GM23338 (cell line): ENCODE measurements at places on chromosomes 1 and 21.

GRCh38 chr1:40876891-40877290, 14.7 kb upstream of the CITED4 start:
- no peak for DNase-seq

DNA sequence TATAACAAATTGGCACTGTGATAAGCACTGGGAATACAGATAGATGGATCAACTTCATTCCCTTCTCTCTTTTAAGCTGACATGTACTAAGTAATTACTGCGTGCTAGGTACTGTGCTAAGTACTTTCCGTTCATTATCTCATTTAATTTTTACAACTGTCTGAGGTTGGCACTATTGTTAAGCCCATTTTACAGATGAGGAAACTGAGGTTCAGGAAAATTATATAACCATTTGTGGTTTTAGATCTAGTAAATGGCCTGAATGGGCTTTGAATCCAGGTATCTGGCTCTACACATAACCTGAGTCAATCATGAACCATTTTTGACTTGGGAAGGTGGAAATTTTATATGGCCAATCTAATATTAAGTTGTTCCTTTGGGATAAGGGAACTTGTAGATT, 3.6 kb upstream of the HMGCS2 start:
- no peak for DNase-seq

DNA sequence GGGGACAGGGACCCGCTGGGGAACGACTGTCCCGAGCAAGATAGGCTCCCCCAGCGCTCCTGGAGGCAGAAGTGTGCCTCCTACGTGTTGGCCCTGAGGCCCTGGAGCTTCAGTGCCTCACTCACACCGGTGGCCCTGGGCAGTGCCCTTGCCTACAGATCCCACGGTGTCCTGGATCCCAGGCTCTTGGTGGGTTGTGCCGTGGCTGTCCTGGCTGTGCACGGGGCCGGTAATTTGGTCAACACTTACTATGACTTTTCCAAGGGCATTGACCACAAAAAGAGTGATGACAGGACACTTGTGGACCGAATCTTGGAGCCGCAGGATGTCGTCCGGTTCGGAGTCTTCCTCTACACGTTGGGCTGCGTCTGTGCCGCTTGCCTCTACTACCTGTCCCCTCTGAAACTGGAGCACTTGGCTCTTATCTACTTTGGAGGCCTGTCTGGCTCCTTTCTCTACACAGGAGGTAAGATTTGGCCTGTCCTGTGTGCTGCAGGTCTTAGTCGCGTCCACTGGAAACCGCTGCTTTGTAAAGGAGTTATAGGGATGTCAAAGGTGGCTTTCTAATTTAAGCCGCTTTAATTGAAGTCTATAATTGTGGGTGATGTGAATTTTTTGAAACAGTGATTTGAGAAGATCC, 717 bp downstream of the UBIAD1 start:
- no peak for DNase-seq

GRCh38 chr21:22791376-22791775, 1793.2 kb downstream of the NCAM2 start:
- no peak for DNase-seq

- no peak for DNase-seq
These were observed 1557.4 kb downstream of the PLA2G4A start for GRCh38 chr1:188386161-188386560.

DNA sequence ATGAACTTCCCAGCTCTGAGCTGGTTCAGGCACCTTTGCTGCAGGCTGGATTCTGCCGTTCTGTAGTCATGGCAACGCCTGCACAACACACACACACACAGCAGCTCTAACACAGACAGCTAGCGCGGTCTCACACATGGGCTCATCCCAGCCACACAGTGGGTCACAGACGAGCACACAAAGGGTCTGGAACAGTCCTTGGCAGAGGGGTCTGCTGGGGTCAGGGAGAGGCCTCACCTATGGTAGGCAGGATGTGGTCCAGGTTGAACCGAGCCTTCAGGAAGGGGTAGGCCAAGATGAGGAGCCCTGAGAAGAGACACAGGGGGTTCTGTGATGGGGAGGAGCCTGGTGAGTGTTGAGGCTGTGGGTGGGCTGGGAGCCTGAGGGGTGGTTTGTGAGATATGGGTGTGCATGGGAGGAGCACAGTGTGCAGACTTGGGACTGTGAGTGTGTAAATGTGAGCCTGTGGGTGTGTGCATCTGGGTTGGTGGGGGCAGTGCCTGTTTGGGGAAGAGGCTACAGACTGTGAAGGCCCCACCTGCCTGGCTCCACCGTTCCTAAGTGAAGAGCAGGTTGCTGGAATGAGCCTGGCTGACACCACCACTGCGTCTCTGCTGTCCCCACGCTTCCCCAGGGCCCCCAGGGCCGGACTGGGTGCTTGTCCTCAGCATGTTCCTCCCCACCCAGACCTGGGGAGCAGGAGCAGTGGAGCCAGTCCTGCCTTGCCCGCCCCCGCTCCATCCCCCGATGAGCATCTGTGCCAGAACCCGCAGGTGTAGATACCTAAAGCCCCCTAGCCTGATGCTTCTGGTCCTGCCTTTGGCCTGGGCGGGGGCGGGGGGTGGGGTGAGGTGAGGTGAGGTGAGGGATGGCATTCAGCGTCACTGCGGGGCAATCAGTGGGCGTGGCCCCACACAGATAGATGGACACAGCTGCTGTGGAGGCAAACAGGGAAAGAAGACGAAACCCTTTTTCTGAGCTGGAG, 1.5 kb downstream of the KNCN start:
- DNase-seq: peak; percentile 70

GRCh38 chr1:94697839-94698238, 122.3 kb upstream of the SLC44A3 start:
- DNase-seq: no peak

DNA sequence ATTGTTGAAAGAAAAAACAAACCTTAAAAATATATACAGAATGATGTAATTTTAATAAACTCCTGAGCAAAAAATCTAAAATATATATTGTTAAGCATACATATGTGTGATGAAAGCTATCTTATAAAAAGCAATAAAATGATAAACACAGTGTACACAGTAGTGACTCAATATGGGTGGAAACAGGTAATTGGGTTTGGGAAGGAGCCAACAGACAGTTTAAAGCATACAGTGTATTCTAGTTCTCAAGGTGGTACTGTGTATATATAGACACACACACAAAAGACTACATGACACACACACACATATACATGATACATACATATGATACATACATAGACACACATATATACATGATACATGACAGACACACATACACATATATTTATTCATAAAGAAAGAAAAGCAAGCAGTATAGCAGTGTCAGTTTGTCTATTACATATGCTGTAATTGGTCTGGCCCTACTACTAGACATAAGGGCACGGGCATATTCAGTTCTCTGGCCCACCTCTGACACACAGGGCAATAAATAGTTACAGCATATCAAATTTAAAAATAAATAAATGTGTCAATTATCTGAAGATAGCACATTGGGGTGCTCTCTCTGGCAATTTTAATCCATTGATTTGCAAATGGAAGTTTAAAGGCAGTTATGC, 330.2 kb downstream of the S1PR1 start:
- no peak for DNase-seq

GRCh38 chr1:82185084-82185483, 384.4 kb downstream of the ADGRL2 start:
- no peak for DNase-seq

GRCh38 chr1:24140741-24141181, 2.2 kb downstream of the IL22RA1 start:
- no peak for DNase-seq

DNA sequence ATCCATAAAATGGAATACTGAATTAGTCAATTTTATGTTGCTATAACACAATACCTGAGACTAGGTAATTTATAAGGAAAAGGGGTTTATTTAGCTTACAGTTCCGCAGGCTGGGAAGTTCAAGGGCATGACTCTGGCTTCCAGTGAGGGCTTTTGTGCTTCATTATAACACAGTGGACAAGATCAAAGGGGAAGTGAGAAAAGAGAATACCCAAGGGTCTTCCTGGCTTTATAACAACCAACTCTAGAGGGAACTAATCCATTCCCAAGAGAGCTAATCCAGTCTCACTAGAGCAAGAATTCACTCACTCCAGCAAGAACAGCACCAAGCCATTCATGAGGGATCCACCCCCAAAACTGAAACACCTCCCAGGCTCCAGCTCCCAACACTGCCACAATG, 3.1 kb downstream of the KIFAP3 start:
- no peak for DNase-seq

DNA sequence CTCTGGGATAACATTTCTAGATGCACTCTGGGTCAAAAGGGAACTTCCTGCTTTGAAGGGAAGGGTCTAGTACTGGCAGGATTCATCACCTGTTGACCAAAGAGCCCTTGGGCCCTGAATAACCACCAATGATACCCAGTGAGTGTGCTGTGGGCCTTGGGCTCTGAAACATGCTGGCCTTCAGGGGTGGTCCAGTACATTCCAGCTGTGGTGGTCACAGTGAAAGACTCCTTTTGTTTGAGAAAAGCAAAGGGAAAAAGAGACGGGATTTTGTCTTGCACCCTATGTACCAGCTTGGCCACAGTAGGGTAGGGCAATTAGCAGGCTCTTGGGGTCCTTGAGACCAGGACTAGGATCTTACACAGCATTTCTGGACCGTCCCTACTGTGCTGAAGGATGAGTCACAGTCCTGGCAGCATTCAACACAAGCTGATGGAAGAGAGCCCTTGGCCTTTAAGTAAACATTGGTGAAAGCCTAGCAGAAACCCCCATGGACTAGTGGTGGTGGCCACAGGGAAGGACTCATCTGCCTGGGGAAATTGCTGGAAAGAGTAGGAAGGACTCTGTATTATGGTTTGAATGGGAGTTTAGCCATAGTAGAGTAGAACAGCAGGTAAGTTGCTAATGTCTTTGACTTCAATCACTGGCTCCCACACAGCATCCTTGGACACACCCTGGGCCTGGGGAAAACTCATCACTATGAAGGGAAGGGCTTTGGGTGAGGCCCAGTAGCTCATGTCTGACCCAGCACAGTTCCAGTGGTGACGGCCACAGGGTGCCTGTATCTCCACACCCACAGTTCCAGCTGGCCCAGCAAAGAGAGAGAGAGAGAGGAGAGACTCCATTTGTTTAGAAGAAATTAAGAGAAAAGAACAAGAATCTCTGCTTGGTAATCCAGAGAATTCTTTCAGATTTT, 87.5 kb downstream of the COL24A1 start:
- DNase-seq: no peak

DNA sequence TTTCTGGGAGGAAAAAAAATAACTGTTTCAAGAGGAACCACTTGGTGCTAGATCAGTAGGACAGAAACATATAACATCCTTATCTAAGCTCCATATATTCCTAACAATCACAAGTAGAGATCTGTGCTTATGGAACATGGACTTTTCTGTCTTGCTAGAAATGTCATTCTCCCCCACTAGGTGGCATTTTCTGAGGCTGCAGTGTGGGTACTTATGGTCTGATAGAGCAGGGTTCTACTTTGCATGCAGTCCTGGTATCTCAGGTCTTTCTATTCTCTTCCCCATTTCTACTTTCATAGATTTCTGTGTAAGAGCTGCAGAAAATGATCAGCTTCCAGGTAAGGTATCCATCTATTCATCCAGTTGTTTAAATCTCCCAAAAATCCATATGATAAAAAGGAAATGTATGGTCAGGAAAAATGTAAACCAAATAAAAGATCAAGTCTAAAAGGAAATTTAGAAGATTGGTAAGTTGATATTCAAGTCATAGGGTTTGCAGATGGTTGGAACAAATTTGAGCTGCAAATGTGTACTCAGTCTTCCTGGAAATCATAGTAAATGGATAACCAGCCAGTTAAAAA, 1.5 kb downstream of the ZNF684 start:
- DNase-seq: peak; percentile 69

- DNase-seq: peak; percentile 41
These were observed 153.9 kb upstream of the GREM2 start for GRCh38 chr1:240765732-240766363.

DNA sequence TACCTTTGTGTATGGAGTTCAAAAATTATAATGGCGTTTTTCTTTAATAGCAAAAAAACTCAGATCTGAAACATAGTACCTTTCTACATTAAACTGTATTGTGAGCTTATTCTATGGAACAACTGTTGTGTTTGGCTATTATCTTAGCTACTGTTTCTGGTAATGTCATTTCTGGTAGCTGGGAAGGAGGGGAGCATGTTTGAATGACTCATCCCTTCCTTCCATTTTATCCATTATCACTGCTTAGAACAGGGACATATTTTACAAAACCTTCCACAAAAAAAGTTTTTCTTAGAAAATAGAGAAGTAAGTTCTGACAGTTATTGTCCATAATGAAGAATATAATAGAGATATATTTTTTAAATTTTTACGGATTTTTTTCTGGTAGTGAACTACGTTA, 128.3 kb downstream of the NRDC start:
- DNase-seq: no peak

- DNase-seq: peak; percentile 47
These were observed 17.5 kb upstream of the RAB4A start for GRCh38 chr1:229253151-229253974.

GRCh38 chr1:19412654-19413053, 72.7 kb downstream of the CAPZB start:
- DNase-seq: no peak

DNA sequence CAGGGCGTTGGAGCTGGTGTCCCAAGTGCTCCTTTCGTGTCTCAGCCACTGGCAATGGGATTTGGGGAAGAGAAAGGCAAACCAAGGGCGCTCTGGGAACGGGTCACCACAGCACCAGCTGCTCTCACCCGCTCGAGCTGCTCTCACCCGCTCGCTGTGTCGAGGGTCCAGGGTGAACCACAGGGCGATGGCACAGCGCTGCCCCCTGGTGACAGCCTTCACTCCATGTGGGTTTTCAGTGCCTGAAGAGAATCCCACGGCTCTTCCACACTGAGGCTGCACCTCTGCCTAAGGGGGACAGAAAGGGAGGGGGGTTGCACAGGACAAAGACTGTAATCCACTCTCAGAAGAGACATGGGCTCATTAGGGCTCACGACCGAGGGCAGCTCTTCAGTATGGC, 7.1 kb upstream of the CLDN19 start:
- DNase-seq: peak; percentile 68

GRCh38 chr1:206654828-206655227, 19.5 kb downstream of the DYRK3 start:
- no peak for DNase-seq

DNA sequence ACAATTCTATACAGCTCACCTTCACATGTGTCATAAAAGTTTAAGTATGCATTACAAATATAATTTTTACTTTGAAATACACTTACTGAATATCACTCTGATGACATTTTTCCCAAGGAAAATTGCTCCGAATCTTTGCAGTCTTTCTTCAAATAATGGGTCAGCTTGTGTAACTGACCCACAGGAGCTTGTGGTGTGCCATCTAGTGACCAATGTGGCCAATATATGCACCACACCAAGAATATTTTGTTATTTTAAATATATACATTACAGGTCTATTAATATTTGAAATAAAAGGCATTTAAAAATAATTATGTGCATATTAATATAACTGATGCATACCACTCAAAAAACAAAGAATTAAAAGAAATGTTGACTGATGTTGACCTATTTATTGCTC, 271.4 kb downstream of the TBX15 start:
- peak; percentile 22 for DNase-seq

GRCh38 chr1:66351913-66352312, 182.0 kb upstream of the SGIP1 start:
- DNase-seq: peak; percentile 39

DNA sequence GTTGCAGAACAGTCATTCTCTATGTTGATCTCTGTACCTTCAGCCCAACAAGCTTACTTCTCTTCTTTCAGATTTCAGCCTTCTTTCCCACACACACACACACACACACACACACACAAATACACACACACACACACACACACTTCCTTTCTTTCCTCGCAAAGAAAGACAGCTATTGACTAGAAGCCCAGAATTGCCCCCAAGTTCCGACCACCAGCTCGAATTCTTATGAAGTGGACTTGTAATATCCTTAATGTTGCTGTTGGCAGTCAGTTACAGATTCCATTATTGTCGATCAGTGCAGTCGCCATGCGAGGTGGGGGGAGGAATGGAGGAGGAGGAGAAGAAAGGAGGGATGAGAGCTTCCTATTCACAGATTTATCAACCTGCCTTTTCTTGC, 125.5 kb downstream of the CLEC20A start:
- peak; percentile 37 for DNase-seq
